Renal cortical epithelial cell (primary cell): ENCODE measurements at places on chromosomes 5 and 9.
A peak's percentile ranks its signal among the peaks of the same experiment; 100 is the strongest.

DNA sequence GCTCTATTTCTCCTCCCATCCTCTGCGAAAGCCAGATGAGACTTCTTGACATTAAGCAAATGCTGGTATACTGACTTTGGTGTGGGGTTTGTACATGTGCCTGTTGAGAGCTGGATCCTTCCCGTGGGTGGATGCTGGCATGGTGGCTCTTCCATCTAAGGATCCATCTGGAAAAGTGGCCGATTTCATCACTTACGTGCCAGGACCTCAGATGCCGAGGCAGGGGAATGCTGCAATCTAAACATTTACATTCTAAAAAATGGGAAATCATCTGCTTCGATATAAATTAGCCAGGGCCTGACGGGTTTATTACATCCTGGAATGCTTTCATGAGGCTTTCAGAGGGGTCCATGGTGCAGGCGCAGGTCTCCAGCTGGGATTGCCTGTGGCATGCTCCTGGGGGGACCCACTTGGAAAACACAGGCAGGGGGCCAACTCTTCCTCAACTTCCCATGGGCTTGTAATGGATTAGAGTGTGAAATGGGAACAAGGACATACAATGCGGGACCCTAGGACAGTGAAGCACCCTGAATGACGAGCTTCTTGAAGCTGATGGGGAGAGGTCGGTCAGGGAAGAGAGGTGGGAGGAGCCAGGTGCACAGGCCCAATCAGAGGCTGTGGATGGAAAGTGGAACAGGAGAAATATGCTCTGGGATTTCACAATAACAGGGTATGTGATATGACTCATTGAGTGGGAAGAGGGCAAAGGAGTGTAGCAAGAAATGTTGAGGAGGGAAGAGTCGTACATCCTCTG lies 105.5 kb upstream of the PITX1 start:
- DNase-seq, result peak; percentile 81

- DNase-seq, result peak; percentile 26
Measured at GRCh38 chr9:117073539-117074341, 341.1 kb downstream of the ASTN2 start.

DNA sequence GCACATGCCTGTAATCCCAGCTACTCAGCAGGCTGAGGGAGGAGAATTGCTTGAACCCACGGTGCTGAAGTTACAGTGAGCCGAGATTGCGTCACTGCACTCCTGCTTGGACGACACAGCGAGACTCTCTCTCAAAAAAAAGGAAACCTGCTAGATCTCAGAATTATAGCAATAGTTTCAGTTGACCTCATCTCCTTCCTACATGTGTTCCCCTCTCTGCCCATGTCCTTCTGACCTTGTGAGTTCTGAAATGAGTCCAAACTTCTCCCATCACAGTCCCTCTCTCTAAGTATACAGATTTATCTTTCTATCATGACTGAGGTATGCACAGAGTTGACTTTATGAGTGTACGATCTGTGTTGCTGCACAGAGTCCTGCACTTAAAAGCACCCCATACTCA lies 44.6 kb upstream of the SHOC1 start:
- no peak for DNase-seq

DNA sequence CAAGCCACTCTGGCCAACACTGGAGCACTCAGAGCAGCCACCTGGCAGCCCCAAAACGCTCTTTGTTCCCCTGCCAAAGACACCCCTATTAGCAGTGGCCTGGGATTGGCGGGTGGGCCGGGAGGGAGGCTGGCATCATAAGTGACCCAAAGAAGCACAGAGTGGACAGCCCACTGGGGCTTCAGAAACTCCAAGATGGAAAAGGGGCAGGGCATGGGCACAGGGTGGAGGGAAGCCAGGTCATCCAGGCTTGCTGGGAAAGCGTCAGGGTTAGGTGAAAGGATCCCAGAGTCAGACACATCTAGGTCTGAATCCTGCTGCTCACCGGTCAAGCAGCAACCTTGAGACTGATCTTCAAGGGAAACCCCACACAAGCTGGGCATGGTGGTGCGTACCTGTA lies 14.8 kb downstream of the EEIG1 start:
- no peak for DNase-seq

DNA sequence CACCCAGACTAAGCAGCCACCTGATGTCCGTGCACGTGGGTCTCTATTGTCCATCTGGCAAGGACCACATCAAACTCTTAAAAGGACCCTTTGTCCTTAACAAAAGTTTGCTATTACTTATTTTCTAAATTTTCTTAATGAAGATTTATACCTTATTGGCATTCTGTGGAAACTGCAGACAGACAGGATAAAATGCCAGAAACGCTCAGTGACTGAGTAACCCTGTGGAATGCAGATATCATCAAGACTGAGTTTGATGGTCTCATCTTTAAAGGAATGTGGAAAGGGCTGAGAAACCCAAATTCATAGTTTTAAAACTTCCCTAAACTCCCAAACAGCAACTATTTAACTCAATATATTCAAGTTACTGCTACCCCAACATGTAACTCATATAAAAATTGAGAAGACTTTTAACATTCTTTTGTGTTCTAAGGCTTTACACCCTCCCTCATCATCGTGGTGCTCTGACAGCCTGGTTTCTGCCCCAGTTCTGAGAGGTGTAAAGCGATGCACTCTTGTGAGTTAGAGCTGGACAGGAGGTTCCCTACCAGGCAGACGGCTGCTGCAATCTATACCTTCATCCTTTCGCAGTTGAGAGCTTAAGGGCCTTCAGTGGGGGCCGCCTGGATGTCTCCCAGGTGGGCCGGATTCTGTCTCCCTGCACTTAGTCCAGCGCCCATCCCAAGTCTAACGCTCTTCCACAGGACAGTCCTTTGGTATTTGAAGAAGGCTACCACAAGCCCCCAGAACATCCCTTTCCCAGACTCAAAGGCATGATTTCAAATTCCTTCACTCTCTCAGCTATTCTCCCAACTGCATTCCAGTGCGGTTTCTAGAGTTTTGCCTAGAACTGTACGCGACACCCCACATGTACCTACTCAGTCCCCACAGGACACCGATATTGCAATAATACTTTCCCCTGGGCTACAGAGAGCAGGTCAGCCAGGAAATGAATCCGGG lies 68.9 kb downstream of the DAP start:
- DNase-seq, result peak; percentile 54

DNA sequence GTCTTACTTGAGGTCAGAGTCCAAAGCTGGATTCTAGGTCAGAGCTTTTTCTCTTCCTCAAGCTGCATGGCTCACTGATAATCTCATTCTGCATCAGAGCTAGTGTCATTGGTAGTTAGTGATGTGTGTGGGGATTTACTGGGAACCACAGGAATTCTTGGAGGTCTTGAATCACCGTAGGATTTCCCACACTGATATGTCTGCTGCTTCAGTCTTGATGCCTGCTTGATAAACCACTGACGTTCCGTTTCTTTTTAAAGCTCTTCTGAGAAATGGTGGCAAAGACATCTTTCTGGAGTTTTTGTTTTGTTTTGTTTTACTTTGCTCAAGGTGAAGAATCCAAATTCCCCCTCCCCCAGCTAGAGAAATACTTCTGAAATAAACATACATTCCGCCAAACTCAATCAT lies 1.2 kb upstream of the GARIN3 start:
- peak; percentile 76 for DNase-seq

DNA sequence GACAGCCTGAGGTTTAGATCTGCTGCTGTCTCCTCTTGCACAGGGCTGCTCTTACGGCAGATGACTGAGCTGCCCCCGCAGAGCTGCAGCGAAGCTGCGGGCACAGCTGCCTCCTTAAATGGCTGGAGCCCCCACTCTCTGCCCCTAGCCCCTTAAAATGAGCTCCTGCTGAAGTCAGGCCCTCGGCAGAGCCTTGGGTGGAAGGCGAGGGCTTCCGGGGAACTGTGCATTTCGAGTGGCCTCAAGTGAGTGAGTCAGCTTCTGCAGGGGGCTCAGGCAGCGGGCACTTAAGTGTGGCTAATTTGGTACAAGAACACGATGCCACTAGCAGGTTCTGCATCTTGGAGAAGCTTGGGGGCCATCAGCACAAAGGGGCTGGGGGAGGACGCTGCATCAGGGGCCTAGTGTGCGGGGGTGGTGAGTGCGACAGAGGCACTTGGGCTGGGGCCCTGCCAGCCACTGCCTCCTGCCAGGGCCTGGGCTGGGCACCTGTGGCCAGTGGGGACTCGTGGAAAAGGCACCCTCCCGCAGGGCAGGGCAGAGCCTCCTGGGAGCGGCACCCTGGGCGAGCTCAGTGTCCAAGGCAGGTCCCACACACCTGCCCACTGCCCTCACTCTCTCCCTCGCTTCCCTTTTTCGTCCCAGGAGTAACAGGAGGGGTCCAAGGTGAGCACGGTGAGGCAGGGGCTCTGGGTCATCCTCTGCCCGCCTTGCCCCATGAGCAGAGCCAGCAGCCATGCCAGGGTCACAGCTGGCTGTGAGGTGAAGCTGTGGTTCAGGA lies 28.8 kb upstream of the RNU6ATAC start:
- DNase-seq, result no peak

DNA sequence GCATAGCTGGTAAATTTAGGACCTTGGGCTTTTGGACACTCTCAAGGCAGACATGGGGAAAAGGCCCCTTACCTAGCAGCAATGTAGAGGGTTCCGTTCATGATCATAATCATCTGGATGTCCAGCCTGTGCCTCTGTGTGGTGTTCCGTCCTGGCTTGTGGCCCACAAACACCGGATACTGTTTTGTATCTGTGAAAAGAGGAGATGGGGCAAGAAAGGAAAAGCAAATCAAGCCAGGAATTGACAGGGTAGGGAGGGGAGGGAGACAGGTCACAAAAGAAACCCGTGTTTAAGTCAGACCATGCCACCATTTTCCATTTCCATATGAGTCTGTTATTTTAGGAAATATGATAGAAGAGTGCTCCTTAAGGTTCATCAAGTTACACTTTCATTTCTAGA lies 72.5 kb downstream of the SEMA6A start:
- no peak for DNase-seq

GRCh38 chr5:124630767-124631704 lies 115.4 kb downstream of the ZNF608 start:
- DNase-seq, result no peak

GRCh38 chr5:16963821-16964220 lies 27.7 kb upstream of the MYO10 start:
- peak; percentile 56 for DNase-seq

- no peak for DNase-seq
Measured at GRCh38 chr5:13946111-13946510, 1.6 kb upstream of the DNAH5 start.

DNA sequence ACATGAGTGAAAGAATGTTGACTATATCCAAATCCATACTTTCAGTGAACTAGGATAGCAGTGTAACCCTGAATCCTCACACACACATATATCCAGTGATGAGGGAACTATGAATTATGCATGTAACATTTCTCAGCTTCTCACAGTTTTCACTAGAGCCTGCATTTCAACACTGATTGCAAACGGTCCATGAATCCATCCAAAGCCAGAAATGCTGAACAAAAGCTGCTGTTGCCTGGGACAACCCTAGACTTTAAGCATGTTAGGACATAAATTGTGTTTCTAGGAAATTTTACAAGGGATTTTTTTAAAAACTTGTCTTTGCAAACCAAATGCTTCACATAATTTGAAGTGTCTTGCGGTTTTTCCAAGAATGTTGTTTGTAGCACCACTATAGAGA lies 2010.0 kb upstream of the WWC1 start:
- no peak for DNase-seq

DNA sequence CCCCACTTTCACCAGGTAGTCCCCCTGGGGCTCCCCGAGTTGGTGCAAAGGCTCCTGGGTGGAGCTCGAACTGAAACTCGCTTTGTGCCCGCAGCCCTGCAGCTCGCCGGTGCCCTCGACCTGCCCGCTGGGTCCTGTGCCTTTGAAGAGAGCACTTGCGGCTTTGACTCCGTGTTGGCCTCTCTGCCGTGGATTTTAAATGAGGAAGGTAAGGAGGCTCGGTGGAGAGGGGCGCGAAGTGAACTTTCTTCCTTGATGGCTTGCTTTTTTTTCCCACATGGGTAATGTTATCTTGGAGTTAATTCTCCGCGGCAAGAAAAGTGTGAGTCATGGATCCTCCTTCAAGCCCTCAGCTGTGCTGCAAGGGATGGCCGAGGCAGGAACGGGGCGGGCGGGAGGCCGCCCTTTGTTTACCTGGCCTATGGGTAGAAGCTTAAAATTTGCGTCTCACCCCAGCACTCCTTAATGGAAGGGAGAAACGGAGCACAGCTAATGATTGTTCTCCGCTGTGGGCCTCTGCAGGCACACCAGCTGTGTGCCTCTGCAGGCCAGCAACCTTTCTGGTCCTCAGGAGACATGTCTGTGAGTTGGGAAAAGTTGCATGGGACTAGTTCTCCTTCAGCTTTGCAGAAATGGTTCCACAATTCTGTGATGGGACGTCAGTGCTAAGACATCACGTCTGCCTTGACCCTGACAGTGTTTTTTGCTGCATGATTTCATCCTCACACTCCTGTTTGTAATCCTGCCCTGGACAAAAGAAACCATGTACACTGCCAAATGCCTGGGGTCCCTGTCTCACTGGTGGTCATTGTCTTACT lies 1.1 kb downstream of the MAMDC2 start:
- DNase-seq, result peak; percentile 68

DNA sequence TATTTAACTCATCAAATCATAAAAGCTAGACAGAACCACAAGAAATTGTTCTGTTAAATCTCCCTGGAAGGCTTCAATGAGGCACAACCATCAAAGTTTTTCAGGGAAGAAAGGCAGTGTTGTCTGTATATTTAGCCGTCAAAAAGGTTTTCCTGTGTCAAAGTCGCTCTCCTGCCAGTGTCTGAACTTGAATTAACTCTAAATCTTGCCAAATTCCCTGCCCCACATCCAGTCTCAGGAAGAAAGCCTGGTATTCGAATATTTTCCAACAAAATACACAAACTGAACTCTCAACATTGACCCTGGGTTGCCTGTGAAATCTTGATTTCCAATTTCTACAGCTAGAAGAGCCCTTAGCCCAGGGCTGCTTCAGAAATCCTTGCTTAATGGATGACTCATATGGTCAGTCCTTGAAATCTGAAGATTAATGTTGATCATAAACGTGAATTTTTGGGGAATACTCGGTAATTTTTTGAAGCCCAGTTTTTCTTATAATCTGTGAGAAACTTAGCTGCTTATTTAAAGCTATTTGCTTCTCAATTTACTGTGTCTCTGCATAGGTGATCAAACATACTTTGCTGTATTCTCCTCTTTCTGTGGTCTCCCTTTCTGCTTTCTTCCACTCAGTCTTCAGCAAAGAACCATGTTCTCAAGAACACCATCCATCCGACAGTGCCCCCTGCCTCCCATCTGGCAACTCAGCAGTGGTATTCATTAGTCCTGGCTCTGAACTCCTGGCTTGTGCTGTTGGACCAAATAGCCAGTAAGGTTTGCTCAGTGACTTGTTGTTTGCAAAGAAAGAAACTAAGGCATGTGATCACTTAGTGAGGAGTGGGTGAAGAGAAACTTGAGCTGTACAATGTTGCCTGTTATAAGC lies 58.9 kb downstream of the NREP start:
- peak; percentile 41 for DNase-seq

- DNase-seq, result no peak
Measured at GRCh38 chr9:135014311-135015010, 73.0 kb upstream of the OLFM1 start.

- no peak for DNase-seq
Measured at GRCh38 chr9:128405780-128406171, 14.9 kb upstream of the CERCAM start.
